NCI-H1694 (cell line): ENCODE measurements at places on chromosomes 6 and 20.

GRCh38 chr6:74705451-74705850 lies 500.4 kb downstream of the COL12A1 start:
- DNase-seq = no peak

- DNase-seq = no peak
Measured at GRCh38 chr6:7073082-7073820, 34.5 kb upstream of the RREB1 start.

- no peak for DNase-seq
Measured at GRCh38 chr6:11975353-11975977, 36.6 kb upstream of the HIVEP1 start.

- DNase-seq = no peak
Measured at GRCh38 chr6:122797537-122797936, 8.5 kb downstream of the SMPDL3A start.

GRCh38 chr6:107564589-107564951 lies 74.7 kb downstream of the SOBP start:
- no peak for DNase-seq

DNA sequence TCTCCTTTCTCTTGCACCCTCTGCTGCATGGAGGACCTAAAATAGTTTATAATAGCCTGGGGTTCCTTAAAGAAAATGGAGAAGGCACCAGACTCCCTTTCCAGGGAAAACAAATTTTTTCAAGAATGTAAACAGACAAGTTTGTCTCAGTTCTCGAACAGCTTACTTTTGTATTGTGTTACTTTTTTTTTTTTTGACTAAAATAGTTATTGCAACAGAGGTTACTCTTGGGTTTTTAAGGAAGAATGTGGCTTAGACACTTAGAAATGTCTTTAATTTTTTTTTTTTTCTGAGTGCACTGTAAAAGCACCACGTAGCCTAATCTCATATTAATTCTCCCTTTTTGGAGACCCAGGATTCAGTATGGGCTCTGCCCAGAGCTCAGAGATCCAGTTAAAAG lies 148.7 kb upstream of the CARMIL1 start:
- DNase-seq = no peak

DNA sequence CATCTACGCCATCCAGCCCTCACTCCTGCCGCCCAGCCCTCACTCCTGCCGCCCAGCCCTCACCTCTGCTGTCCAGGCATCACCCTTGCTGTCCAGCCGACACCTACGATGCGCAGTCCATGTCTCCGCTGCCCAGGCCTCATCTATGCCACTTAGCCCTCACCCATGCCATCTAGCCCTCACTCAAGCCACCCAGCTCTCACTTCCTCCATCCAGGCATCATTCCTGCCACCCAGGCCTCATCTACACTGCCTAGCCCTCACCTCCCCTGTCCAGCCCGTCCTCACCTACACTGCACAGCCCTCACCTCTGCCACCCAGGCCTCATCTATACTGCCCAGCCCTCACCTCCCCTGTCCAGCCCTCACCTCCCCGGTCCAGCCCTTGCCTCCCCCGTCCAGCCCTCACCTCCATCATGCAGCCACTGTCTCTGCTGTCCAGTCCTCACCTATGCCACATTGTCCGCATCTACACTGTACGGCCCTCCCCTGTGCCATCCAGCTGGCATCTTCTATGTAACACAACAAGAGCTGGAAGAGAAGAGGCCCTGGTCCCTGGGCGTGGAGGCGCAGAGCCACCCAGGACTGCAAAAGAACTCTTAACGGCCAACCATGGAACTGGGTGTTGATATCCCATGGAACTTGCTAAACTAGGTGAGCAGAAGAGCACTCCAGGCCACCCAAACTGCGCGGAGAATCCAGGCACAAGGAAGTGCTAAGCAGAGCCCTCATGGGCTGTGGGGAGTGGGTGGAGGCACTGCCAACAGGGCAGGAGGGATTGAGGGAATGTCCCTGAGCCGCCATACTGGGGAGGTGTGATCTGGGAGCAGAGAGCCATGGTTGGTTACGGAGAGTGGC lies 31.0 kb downstream of the RNASET2 start:
- DNase-seq = no peak

GRCh38 chr6:39952167-39952566 lies 17.9 kb upstream of the MOCS1 start:
- DNase-seq = no peak

- peak; percentile 69 for DNase-seq
Measured at GRCh38 chr6:56913285-56914074, 41.4 kb upstream of the BEND6 start.

- no peak for DNase-seq
Measured at GRCh38 chr20:4226330-4227084, 211.1 kb upstream of the RNF24 start.

GRCh38 chr20:18533978-18534644 lies 26.4 kb downstream of the SEC23B start:
- DNase-seq = no peak

DNA sequence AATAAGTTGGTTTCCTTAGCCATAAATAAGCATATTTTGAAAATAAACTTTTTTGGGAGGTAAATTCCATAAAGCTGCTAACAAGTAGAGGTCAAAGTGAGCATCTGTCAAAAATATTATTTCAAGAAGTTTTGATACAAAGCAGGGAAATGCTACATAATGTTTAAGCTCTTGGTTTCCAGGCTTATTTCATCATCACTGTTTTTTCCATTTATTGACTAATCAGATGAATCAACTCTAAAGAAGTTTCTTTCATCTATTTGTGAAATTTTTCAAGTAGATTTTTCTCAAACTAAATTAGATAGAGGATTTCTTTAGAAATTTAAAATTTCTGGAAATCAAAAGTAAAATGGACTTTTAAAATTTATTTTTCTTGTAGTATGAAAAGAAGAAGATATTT lies 89.5 kb upstream of the TBX18 start:
- no peak for DNase-seq

DNA sequence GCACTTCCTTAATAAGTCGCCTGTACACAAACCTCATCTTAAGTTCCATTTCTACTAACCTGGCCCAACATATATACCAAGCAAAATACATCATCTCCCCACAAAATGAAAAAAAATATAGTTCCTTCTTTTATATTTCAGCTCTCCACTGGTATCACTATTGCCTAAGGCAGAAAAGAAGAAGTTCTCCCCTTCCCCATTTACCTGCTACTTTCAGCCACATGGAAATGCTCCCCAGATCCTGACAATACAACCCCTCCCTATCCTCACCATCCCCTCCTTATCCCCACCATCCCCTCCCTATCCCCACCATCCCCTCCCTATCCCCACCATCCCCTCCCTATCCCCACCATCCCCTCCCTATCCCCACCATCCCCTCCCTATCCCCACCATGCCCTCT lies 175.7 kb downstream of the LINC00237 start:
- no peak for DNase-seq

DNA sequence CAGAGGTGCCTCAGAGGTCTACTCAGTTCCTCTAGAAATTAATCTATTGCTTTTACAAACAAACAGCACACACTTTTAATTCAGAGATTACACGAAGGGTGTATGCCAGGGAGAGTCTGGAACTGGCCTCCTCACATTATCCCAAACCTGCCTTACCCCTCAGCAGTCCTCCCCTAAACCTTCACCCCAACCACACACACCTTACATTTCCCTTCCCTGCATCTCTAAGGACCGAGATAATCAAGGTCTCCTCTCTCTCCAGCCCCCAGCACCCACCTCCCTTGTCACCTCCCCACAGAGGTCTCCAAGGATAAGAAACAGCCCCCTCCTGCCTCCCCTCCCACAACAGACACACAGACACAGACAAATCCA lies 6.1 kb downstream of the HLA-DRB1 start:
- no peak for DNase-seq

GRCh38 chr6:30681766-30682142 lies 4.7 kb downstream of the PPP1R18 start:
- no peak for DNase-seq

GRCh38 chr6:124688369-124688768 lies 273.9 kb upstream of the RNF217 start:
- no peak for DNase-seq

GRCh38 chr6:129287231-129288177 lies 404.6 kb downstream of the LAMA2 start:
- DNase-seq = no peak

- no peak for DNase-seq
Measured at GRCh38 chr20:49319208-49319809, 41.5 kb upstream of the ZNFX1 start.

DNA sequence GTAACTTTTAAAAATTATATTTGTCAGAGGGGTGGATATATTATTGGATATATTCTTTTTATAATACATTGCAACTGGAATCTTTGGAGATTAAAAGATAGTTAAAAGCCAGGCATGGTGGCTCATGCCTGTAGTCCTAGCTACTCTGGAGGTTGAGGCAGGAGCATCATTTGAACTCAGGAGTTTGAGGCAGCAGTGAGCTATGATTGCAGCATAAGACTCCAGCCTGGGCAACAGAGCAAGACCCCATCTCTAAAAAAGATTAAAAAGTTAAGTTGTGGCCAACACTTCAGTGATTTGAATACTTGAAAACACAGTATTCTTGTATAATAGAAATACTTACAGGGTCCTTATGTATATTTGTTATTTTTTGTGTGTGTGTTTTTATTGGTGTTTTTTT lies 15.2 kb downstream of the MAPRE1 start:
- DNase-seq = no peak

- no peak for DNase-seq
Measured at GRCh38 chr6:85124472-85125354, 325.2 kb upstream of the NT5E start.

DNA sequence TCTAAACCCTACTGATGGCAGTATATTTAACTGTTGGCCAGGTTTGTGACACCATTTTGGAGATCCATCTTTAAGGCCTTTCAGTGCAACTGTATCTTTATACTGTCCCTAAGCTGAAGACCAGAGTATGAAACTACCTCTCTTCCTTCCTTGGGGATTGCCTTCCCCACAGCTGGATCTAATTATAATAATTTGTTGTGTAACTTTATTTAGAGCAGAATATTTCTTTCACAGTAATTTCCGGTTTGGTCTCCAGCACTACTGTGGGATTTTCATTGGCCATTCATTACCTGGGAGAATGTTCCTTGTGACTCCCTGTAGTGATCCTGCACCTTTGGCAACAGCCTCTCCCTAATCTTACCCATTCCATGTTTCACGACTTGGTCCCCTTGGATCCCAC lies 75.2 kb downstream of the AKAP7 start:
- DNase-seq = no peak
